ENCODE measurements at places on chromosomes 12 and 14. TPM values are rescaled to one million over a fixed set of nuclear protein-coding genes. Genes with fewer than 3 reads are reported as not detected.
A peak's percentile ranks its signal among the peaks of the same experiment; 100 is the strongest.

- DNase-seq = no peak
These were observed 8.8 kb downstream of the DTX1 start for GRCh38 chr12:113065126-113066007.

GRCh38 chr12:18375583-18375982 lies 114.3 kb downstream of the PIK3C2G start:
- DNase-seq = no peak

- DNase-seq = no peak
These were observed 28.9 kb downstream of the RXYLT1 start for GRCh38 chr12:63808631-63809030.

- DNase-seq = no peak
These were observed 5.7 kb upstream of the LRR1 start for GRCh38 chr14:49593016-49593415.

DNA sequence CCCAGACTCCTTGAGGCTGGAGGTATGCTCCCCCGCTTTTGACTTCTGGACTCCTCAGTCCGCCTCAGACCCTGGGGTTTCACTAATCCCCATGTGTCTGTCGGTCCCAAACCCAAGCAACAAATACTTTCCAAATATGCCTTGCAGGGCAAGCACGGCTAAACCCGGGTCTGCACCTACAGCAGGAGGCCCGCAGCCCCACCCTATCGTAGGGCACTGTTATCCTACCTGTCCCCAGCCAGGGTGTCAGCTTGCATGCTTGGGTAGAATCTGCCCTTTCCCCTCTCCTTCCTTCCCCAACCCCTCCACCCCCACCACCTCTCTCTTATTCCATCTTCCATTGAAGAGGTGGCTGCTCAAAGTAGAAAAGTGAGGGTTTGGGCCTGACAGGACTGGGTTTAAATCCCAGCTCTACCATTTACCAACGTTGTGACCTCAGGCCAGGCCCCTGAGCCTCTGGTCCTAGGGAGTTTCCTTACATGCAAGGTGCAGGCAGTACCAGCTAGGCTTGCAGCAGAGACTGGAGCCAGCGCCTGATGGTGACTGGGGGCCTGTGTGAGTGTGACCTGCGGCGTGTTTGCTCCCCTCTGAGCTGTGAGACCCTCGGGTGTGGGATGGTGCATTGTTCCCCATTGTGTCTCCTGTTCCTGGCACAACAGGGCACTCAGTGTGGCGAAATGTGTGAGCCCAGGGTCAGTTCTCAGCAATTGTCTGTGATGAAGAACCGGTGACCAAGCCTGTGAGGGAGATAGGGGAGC lies 11.2 kb upstream of the EML1 start:
- no peak for DNase-seq

- DNase-seq = no peak
These were observed 44.5 kb downstream of the TMPRSS12 start for GRCh38 chr12:50887191-50887590.

DNA sequence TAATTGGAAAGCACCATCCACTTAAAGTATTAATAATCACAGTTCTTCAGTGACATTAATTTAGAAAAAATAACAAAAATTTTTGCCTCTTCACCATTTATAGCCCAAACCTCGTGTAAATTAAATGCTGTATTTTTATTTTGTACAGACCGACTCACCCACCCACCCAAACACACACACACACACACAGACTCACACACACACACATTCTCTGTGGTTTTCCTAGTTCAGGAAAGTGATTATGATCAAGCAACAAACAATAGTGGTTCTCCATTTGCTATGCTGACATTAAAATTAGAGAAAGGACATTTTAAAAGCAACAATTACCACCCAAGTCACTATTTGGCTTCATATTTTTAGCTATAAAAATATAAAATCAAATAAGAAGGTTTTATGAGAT lies 112.5 kb upstream of the FLRT2 start:
- no peak for DNase-seq

- DNase-seq = no peak
These were observed 687 bp downstream of the RAB35 start for GRCh38 chr12:120115692-120116440.

DNA sequence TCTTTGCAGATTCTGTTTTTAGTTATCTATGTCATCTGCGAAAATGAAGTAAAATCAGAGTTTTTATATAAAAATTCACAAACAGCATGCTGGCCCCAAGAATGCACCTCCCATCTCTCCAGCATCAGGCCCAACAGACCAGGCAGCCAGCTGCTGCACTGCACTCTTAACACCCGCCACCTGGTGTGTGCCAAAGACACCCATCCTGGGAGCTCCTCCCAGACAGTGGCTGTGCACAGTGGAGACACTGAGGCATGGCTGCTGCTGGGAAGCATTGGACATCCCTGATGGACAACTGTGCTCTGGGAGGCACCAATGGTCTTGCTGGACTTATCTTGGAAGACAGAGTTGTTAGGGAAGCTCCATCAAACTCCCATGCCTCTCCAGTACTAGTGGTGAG lies 817.2 kb downstream of the TMEM121 start:
- DNase-seq = no peak

- no peak for DNase-seq
These were observed 80.4 kb downstream of the FOXN4 start for GRCh38 chr12:109228664-109229063.

- no peak for DNase-seq
These were observed 37.7 kb downstream of the LRRC74A start for GRCh38 chr14:76863724-76864407.

DNA sequence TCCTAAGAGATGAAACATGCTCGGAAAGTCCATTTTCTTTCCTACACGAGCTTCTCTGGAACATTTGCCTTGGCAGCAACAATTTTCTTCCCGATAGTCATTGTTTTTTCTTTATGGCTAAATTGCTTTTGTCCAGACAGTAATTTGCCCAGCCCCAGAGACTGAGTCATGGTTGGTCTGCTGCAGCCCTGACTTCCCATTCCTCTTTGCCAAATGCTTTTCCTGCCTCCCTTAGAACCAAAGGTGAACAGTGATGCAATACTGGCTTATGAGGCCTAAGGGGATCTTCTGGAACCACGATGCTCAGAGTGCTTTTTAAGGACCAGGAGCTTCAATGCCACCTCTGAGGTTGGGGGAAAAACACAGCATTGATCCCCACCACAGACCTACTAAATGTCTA lies 1599.6 kb upstream of the TMEM132C start:
- no peak for DNase-seq

DNA sequence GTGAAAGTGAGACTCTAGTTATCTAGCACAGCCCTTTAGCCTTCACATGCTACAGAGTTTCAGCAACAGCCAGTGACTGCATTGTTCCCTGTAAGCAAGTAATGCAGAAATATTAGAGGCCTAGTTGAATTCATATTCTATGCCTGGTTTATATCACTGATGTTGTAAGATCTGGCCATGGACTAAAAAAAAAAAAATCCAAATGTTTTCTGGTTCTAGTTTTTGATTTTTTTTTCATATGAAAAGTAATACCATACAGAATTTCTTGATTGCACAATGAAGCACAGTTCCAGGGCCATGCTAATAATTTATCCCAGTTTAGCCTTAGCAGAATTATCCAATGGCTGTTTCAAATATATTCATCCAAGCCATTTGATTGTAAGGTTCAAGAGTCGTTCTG lies 341.5 kb upstream of the DDHD1 start:
- no peak for DNase-seq

GRCh38 chr14:67694791-67695393 lies 672 bp downstream of the RDH11 start:
- DNase-seq = peak; percentile 89

DNA sequence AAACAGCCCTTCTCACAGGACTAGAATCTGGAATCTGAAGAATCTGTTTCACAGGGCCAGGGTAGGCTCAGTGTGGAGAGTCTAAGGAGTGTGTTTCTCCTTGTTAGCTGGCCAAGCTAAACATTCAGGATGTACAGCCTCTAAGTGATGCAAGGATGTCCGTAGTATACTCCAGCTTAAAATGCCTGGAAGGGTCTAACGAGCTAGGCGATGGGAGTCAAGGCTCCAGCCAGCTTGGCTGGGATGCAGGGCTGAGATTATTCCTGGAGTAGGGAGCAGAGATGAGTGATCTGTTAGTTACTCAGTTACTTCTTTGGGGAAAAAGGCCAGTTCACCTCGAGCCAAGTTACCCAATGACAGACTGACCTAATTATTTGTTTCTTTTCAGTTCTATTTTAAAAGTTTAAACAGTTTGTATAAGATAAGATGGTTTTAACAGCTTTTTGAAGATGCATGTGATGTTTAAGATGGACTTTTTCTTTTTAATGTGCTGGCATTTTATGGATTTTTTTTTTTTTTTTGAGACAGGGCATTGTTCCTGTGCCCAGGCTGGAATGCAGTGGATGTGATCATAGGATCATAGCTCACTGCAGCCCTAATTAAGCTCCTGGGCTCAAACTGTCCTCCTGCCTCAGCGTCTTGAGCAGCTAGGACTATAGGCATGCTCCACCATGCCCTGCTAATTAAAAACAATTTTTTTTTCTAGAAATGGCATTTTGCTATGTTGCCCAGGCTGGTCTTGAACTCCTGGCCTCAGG lies 41.1 kb downstream of the SYNE2 start:
- no peak for DNase-seq

- DNase-seq = no peak
These were observed 15.0 kb downstream of the CSRP2 start for GRCh38 chr12:76863837-76864236.

DNA sequence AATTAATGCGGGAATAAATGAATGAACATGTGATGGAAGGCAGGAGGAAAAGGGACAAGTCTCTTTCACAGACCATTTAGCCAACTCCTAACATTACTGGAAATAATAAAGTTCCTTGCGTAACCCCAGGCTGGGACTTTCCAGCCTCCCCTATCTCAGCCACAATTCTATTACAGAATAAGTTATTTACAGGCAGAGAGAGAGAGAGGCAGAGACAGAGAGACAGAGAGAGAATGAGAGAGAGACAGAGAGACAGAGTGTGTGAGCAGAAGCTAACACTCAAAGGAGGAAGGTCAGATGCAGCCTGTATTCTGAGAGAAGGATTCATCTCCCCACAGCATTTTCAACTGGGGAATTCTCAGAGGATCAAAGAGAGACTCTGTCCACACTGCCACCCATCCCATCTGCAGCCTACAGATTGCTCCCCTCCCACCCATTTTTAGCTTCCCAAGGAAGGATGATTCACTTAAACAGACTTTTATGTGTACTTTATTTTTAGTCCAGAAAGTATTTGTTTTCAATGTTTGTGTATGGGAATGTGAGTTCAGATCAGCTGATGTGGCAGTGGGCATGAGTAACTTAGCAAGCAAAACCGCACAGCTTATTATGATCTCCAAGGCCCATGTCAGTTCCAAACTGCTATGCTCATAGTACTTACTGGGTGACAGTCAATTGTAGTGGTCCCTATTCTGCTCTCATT lies 165.7 kb downstream of the CAND1 start:
- DNase-seq = no peak

- no peak for DNase-seq
These were observed 24.1 kb downstream of the KIF26A start for GRCh38 chr14:104162495-104162894.

GRCh38 chr12:62562846-62563245 lies 96.2 kb downstream of the MON2 start:
- DNase-seq = no peak

- DNase-seq = no peak
These were observed 64.0 kb downstream of the MYF5 start for GRCh38 chr12:80780746-80781145.

GRCh38 chr12:3350432-3350831 lies 140.6 kb upstream of the PRMT8 start:
- no peak for DNase-seq

DNA sequence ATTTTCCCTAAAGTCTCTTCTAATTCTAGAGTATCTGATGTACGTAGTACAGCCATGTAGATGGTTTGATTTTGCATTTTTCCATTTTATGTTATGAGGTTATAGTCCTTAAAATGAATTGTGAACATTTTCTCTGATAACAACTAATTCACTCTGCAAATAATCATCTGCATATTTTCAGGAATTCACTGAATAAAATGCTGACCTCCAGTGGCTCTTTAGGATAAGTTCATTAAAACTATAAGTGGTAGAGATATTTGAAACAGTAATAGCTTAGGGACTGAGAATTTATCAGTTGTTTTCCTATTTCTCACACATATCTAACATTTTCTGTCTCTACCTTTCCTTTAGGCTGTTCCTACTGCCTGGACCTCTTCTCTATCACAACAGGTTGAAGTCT lies 4.4 kb downstream of the MSRB3 start:
- DNase-seq = no peak

DNA sequence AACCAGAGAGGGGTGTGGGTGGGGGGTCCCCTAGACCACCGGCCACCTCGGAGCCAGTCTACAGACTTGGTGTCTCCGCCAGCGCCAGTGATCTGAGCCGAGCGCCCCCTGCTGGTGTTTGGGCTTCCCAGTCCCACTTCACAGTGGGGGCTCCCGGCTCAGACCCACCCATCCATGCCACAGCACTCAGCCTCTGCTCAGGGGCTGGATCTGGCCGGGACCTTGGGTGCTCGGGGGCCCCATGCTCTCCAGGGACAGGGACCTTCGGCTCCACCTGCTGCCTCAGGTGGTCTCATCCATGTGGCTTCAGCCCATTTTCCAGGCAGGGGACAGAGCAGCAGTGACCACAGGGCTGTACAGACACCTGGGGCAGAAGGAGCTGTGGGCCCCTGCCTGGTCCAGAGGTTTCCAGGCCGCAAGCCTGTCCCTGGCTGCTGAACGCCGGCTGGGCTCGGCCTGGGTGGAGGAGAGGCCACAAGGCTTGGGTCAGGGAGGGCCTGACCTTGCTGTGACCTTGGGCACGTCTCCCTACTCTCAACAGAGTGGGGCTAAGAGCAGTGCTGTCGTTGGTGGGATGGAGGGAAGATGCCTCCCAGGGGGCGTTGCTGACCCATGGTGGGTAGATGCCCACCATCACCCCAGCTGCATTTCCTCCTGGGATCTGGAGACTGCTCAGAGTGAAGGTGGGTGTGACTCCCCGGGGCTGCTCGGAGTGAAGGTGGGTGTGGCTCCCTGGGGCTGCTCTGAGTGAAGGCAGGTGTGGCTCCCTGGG lies 86.3 kb downstream of the KIF26A start:
- DNase-seq = no peak

GRCh38 chr14:87772854-87773253 lies 220.1 kb downstream of the GALC start:
- no peak for DNase-seq

DNA sequence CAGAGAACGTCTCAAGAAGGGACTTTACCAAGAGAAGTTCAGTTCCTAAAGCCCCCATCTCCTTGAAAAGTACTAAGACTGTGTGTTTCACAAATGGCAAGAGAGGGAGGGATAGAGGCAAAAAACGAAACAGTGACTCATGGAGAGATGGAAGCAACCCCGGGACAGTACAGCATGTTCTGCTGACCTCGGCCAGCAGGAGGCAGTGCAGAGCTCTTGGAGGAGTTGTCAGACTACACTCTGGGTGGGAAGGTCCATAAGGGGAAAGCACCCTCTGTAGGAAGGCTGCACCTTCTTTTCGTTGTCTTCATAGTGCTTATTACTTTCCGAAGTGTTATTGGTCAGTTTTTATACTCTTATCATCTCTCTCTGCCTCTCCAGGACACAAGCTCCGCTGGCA lies 525.2 kb upstream of the CCDC196 start:
- DNase-seq = no peak

The LYZ gene
- 2.3 TPM for total RNA-seq

The CIDEB gene
- total RNA-seq = 2.2 TPM

The FGD6 gene
- total RNA-seq = 22.7 TPM

The ALG10B gene
- total RNA-seq = 9.1 TPM

The SRRM4 gene
- 38.2 TPM for total RNA-seq

The TBX5 gene
- total RNA-seq = 0.17 TPM

The SERPINA3 gene
- 9.7 TPM for total RNA-seq

The ZFHX2 gene
- total RNA-seq = 23.2 TPM

The PPP4R4 gene
- 26.8 TPM for total RNA-seq

The ACOT4 gene
- total RNA-seq = 1.6 TPM

The TSPAN11 gene
- 2.2 TPM for total RNA-seq

The DBX2 gene
- 3.2 TPM for total RNA-seq

The RD3L gene
- total RNA-seq = not detected

All from dorsolateral prefrontal cortex (tissue), 122 donors.